Activated CD4-positive, alpha-beta T cell treated with anti-CD3 and anti-CD28 coated beads for 36 hours (primary cell): ENCODE measurements at places on chromosomes 5 and 9. TPM values are rescaled to one million over a fixed set of nuclear protein-coding genes. Genes with fewer than 3 reads are reported as not detected.

DNA sequence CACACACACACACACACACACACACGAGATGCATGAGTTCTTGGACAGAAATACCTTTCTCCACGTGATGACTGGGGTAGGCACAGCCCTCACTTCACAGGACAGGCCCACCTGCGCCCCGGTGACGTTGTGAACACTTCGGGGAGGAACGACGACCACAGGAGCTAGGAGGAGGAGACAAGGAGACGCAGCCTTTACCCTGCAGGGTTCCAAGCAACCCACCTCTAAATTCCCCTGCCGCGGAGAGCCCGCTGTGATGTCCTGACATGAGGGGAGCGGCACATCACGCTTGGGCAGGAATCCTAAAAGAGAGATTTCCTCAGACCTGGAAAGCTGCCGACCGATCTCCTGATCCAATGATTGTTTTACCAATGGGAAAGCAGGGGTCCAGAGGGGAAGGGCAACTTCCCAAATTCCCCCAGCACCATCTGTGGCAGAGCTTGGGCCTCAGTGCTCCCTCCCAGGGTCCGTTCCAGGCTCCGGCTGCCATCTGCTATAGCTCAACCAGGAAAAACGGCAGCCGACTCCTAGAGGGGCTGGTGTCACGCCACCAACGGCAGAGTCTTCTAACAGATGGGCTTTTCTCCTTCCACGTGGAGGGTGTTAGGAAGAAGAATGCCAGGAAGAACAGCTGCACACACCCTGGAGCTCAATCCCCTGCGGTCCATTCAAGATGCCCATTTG, 10.1 kb downstream of the IGFBPL1 start:
- H3K36me3 ChIP-seq, result no peaks in the 10 kb centered on the region
- H3K4me1 ChIP-seq, result no peaks in the 10 kb centered on the region

PAEP gene
- total RNA-seq, result not detected

DNA sequence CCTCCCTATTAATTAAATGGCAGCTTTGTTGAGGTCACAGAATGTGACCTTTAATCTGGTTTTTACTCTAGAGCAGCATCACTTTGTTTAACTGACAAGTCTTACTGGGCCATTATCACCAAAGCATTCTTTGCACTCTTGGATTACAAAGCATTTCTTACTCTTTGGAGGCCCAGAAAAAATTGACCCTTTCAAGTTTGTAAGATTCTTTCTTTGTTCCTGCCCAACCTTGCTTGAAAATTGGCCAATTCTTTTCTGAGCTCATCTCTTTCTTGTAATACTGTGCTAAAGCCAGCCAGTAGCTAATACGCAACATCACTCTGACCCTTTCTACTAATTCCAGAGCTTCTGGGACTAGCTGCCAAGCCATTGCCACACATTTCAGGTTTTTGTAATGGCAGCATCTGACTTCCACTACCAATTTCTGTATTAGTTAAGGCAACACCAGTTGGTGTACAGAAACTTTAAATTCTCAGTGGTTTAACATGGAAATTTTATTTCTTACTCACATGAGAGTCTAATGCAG, 131.6 kb downstream of the PRDM6 start:
- H3K4me3 ChIP-seq, result no peak overlapping the region
- H3K4me1 ChIP-seq, result no peaks in the 10 kb centered on the region
- H3K27me3 ChIP-seq, result peaks cover 8% of the 10 kb centered on the region
- H3K36me3 ChIP-seq, result no peaks in the 10 kb centered on the region
- no peak for DNase-seq

- no peaks in the 10 kb centered on the region for H3K27me3 ChIP-seq
- no peaks in the 10 kb centered on the region for H3K4me1 ChIP-seq
- no peak overlapping the region for H3K4me3 ChIP-seq
- DNase-seq, result no peak
- H3K36me3 ChIP-seq, result no peaks in the 10 kb centered on the region
- no peak overlapping the region for H3K27ac ChIP-seq
Observed at GRCh38 chr5:158390577-158390976, 531.6 kb upstream of the CLINT1 start.

LRRC70 gene
- total RNA-seq, result 0.64 TPM

DNA sequence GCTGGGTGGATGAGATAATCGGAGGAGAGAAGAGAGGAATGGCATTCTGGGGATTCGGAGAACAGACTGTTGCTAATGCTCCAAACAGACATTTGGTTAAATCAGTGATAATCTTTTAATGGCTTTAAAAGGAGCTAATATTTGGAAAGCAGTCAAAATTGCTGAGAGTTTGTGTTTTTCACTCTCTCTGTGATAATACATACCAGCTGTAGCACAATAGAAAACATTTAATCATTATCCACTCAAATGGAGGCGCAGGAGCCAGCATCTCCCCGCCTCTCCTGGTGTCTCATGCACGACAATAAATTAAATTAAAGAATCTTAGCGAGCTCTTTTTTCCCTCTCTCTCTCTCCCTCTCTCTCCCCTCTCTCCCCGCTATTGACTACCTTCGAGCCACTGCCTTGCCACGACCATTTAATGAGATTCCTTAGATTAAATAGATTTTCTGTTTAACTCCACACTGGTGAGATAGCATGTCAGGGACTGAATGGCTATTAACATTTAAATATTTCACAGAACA, 268.6 kb upstream of the MVB12B start:
- no peaks in the 10 kb centered on the region for H3K4me1 ChIP-seq
- no peak for DNase-seq
- H3K27ac ChIP-seq, result no peak overlapping the region
- no peaks in the 10 kb centered on the region for H3K36me3 ChIP-seq

IFNA21 gene
- total RNA-seq, result not detected

DNA sequence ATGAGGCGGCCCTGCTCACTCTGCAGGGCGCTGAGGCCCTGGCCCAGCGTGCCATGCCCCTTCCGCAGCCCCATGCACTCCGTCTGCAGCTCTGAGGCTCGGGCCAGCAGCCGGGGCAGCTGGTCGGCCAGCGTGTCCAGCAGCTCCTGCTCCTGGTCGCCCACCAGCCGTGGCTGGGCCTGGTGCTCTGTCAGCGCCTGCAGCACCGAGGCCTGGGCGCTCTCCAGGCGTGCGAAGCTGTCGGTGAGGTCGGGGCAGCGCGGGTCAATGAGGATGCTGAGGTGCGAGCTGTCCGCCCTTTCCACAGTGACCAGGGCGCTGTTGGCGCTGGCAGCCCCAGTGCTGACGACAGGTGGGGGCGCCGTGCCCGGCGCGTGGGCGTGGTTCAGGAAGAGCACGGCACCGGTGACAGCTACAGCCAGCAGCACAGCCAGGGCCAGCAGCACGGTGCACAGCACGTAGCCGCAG, 9.4 kb downstream of the FIBCD1 start:
- H3K27ac ChIP-seq, result no peak overlapping the region
- no peak overlapping the region for H3K4me3 ChIP-seq
- H3K4me1 ChIP-seq, result no peaks in the 10 kb centered on the region
- H3K36me3 ChIP-seq, result no peaks in the 10 kb centered on the region

PTGES gene
- total RNA-seq, result 0.09 TPM

DNA sequence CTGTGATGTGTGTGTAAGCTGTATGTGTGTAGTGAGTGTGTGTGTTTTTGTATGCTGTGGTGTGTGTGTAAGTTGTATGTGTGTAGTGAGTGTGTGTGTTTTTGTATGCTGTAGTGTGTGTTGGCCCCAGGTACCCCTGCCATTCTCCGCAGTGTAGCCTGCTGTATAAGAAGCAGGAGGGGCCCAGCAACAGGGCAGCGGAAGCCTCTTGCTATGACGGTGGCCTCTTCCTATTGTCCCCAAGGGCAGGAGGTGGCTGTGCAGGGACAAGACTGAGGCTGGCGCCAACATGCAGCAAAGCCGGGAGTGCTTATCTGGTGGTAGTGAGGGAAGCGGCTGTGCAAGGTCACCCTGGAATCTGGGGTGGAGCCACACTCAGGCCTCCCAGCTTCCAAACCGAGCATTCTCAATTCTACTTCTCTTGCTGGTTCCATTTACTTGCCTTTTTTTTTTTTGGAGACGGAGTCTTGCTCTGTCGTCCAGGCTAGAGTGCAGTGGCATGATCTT, 5.1 kb downstream of the SPAAR start:
- no peaks in the 10 kb centered on the region for H3K27me3 ChIP-seq
- no peaks in the 10 kb centered on the region for H3K36me3 ChIP-seq
- peaks cover 33% of the 10 kb centered on the region for H3K4me1 ChIP-seq
- no peak overlapping the region for H3K27ac ChIP-seq
- no peak overlapping the region for H3K4me3 ChIP-seq
- DNase-seq, result peak; percentile 51

KIAA1958 gene
- 9.7 TPM for total RNA-seq

DNA sequence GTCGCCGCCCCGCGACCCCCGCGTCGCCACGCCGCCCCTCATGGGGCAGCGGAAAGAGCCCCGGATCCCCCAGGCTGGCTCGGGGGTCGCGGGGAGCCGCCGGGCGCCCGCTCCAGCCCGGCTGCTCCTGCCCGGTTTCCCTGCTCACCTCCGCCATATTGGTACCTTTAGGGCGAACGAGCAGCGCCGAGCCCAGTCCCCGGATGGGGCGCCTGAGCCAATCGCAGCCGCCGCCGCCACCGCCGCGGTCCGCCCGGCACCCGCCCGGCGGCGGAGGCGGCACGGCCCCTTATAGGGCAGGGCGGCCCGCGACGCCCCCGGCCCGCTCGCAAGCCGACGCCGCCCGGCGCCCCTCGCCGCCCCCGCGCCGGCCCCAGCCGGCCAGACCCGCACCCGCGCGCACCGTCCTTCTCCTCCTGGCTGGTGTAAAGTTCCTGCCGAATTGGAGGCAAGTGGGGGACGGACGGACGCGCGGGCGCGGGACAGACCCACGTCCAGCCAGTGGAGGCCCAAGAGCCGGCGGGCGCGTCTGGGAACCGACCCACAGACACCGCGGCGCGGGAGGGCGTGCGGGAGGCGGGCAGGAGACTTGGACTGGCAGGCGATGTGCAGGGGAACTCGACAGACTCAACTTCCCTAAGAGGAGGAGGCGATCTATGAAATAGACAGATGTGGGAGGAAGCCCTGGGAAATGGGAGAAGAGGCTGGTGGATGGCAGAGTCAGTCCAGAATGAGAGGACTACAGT, at the start of gene MIER3:
Gene MIER3, minus strand, starts transcription at position 178 of the 746 bp plus-strand sequence. Its CDS starts 21 bp downstream, at position 157.
- H3K36me3 ChIP-seq, result peaks cover 6% of the 10 kb centered on the region
- peaks cover 20% of the 10 kb centered on the region for H3K4me1 ChIP-seq
- H3K4me3 ChIP-seq, result peak within 1 kb of the TSS; percentile 85
- peaks cover 16% of the 10 kb centered on the region for H3K27me3 ChIP-seq

NDUFAF2 gene
- total RNA-seq, result 46.6 TPM

GRCh38 chr5:92119110-92119509, 736.0 kb upstream of the ARRDC3 start:
- DNase-seq, result no peak
- no peaks in the 10 kb centered on the region for H3K27me3 ChIP-seq
- H3K4me3 ChIP-seq, result no peak overlapping the region
- H3K4me1 ChIP-seq, result no peaks in the 10 kb centered on the region

DNA sequence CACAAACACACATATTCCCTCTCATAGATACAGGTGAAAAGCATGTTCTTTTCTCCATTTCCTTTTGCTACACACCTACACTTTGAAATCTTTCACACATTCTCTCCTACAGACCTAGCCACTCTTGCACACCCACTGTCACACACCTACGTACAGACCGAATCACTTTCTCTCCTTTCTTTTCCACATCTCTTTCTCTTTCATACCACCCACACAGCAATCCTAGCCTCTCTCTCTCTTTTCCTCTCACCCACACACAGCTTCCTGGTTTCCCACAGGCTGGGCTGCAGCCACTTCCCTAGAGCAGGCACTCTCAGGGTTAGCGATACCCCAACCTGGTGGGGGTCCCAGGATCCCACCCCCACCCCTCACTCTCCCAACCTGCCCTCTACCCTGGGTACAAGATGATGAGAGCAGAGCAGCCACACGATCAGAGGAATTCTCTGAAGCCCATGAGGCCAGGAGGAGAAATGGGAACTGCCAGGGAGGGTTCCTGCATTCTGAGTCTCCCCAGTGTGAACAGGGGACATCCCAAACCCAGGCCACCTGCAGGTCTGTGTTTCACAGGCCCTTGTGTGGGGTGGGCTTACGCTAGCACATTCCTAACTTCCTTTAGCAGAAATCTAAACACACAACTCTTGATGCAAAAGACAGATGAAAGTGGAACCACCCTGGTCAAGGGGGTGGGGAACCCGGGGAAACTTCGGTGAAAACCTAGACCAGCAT, 17.1 kb upstream of the SYNPO start:
- no peak for DNase-seq
- H3K27me3 ChIP-seq, result peaks cover 11% of the 10 kb centered on the region
- H3K27ac ChIP-seq, result no peak overlapping the region
- no peaks in the 10 kb centered on the region for H3K36me3 ChIP-seq
- H3K4me1 ChIP-seq, result peaks cover 20% of the 10 kb centered on the region

SPOCK1 gene
- not detected for total RNA-seq

- H3K27ac ChIP-seq, result no peak overlapping the region
- H3K4me1 ChIP-seq, result no peaks in the 10 kb centered on the region
- H3K36me3 ChIP-seq, result no peaks in the 10 kb centered on the region
- no peak for DNase-seq
- peaks cover 2% of the 10 kb centered on the region for H3K27me3 ChIP-seq
Observed at GRCh38 chr5:124461157-124461556, 285.3 kb downstream of the ZNF608 start.

DNA sequence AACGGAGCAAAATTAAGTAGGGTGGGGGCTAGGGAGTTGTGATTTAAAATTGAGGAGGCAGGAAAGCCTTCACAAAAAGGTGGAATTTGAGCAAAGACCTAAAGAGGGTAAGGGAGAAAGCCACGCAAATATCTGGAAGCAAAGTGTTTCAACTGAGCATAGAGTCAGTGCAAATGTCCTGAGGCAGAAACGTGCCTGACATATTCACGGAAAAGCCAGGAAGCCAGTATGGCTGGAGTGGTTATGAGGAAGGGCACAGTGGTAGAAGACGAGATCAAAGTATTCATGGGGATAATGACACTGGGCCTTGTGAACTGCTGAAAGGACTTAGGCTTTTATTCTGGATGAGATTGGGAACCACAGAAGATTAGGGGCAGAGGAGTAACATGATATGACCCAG, 268.4 kb downstream of the MAN2A1 start:
- peaks cover 11% of the 10 kb centered on the region for H3K4me1 ChIP-seq
- H3K4me3 ChIP-seq, result no peak overlapping the region
- no peak for DNase-seq
- no peak overlapping the region for H3K27ac ChIP-seq

DNA sequence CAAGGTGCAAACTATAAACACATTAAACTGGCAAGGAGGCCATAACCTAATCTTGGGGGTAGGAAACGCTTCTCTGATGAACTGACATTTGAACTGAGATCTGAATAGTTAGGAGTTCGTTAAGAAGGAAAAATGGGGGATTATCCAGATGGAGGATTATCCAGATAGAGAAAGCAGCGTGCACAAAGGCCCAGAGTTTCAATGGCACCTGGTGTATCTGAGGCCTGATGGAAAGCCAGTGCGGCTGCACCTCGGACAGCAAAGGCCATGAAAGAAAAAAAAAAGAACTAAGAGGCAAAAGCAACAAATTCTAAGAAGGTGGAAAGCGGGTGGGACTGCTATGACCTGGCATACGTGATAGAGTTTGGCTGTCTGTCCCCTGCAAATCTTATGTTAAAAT, 13.0 kb upstream of the CTNNAL1 start:
- H3K4me1 ChIP-seq, result peaks cover 1% of the 10 kb centered on the region
- H3K4me3 ChIP-seq, result no peak overlapping the region
- no peak for DNase-seq
- H3K36me3 ChIP-seq, result peaks cover 12% of the 10 kb centered on the region

HAVCR2 gene
- 15.9 TPM for total RNA-seq

AQP3 gene
- total RNA-seq, result 8.5 TPM

ZMAT2 gene
- total RNA-seq, result 49.9 TPM
